ENCODE measurements at places on chromosomes 13 and 19.

DNA sequence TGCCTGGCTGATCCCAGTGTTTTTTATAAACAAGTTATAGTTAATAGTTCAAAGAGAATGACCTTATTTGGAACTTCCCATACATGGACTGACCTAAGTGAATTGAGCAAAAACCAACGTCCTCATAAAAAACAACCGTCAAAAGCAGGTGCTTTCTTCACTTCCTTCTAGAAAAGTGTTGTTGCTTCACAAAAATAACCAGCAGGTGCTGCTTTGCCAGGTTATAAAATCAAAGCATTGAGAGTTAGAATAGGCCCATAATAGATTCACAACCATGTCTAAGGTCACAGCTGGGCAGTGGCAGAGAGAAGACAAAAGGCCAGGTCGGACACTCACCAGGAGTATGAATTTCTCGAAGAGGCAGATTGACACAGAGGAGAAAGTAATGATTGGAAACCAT, 9.5 kb downstream of the RUBCNL start:
- no peak for DNase-seq

- DNase-seq, result no peak
Observed at GRCh38 chr19:993361-993830, 6.8 kb upstream of the GRIN3B start.

DNA sequence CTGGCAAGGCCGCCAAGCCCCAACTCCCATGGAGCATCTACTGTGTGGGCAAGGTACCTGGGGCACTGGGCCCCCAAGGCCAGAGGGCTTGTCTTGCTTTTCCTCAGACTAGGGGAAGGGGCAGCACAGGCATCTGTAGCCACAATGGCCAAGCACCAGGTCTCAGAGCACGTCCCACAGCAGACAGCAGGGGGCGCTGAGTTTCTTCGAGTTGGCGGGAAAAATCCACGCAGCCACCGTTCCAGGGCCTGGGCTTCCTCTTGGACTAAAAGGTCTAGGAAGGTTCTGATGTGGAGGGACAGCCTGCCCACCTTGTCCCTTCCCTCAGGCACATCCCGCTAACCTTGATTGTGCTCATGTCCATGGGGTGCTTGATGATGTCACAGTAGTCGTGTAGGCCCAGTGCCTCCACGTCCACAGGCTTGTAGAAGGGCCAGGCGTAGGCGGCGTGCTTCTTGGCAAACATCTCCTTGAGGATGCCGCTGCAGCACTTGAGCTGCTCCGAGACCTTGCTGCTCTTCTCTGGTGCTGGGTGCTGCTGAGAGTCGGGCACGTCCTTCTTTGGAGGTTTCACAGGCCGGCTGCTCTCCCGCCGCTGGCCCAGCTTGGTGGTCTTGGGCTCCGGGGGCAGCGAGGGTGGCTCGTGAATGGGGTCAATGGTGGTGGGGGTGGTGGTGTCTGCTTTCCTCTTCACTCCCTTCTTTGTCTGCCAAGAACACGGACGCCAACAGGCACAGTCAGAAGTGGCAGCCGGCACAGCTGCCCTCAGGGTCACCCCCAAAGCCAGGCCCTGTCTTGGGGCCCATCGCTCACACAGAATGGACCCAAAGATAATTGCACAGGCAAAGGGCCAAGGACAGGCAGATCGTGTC, 32.0 kb upstream of the EPHX3 start:
- DNase-seq, result peak; percentile 64

- no peak for DNase-seq
Observed at GRCh38 chr19:2451138-2451537, 5.6 kb downstream of the LMNB2 start.

- DNase-seq, result peak; percentile 36
Observed at GRCh38 chr13:24693862-24694471, 13.8 kb downstream of the ATP12A start.

GRCh38 chr13:110113284-110113764, 193.6 kb downstream of the COL4A1 start:
- DNase-seq, result no peak

GRCh38 chr13:31896427-31896826, 135.1 kb upstream of the FRY start:
- no peak for DNase-seq

GRCh38 chr13:112069061-112069844, 2.3 kb downstream of the SOX1 start:
- no peak for DNase-seq

- no peak for DNase-seq
Observed at GRCh38 chr13:57832187-57832586, 200.6 kb downstream of the PCDH17 start.

DNA sequence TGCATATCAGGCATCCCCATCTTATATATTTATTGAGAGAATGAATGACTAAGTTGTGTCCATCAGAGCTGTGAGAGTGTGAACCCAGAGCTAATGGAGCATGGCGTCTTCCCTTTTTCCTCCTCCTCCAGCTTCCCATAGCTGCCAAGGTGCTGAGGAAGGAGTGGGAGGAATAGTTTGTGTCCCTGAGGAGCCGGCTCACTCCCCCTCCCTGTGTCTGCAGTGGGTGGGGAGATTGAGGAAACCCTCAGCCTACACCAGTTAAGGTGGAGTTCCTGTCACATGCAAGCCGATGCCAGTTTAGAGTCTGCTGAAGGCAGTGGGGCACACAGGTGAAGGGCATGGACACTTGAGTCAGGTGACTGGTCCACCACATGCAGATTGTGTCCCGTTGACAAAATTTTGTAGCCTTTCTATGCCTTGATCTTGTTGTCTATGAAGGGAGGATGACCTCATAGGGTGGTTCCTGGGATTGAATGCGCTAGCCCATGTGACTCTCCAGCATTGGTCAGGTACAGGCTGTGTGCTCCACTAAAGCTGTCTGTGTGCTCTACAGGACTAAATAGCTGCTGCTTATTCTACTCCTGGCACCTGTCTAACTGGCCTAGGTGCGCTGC, 47.6 kb upstream of the GPI start:
- peak; percentile 27 for DNase-seq

DNA sequence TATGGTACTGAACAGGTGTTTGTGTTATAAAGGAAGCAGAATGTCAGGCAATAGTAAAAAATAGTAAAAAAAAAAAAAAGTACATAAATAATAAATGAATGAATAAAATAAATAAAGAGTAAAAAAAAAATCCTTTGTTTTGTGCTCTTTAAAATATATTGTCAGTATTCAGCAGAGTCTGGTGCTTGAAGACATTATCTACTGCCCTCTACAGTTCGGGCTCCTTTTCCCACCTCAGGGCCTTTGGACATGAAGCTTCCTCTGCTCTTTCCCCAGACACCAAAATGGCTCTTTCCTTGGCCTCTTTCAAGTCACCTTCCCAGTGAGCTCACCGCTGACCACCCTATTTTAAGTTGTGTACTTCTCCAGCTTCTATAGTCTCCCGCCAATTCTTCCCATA, 137.5 kb downstream of the TNFRSF19 start:
- DNase-seq, result no peak

DNA sequence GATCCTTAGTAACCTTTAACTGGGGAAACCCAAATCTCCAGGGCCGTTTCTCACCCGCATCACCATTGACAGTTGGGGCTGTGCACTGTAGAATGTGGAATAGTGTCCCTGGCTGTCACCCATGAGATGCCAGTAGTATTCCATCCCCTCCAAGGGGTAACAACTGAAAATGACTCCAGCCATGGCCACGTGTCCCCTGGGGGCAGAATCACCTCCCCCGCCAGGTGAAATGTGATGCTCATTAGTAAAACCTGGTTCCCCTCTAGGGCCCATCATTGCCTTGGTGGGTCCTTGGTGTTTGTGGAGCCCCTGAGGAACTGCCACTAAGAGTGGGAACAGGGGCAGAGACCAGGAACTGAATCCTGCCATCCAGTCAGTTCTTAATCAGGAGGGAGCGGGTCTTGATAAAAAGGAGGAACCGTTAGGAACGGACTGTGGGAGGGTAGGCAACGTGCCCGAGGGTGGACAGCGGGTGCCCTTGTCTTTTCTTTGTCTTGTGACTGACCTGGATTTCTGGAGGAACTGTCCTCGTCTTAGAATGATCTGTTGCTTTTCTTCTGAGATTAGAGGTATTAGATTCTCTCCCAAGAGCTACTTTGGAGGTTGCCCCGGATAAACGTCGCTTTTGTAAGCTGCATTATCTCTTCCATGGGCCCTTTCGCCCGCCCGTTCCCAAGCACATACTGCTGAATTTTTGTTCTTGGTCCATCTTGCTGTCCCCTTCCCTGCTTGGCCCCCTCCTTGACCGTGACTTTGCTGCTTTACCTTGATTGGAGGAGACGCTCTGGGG, 3.5 kb downstream of the MYO9B start:
- DNase-seq, result no peak

DNA sequence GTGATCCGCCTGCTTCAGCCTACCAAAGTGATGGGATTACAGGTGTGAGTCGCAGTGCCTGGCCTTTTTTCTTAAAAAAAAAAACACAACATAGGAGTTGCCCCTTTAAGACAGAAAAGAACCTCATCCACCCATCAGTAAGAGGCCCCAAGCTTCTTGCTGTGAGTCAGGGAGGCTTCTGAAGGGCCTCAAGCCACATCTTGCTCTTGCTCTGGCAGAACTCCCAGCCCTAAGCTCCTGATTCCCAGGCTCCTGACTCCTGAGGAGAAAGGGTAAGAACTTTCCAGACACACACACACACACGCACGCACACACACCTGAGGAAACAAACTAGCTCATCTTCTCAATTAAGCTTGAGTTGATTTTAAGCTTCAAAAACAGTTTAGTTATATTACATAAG, 6.9 kb downstream of the ETFB start:
- no peak for DNase-seq

- no peak for DNase-seq
Observed at GRCh38 chr13:40210865-40211585, 455.4 kb downstream of the FOXO1 start.

DNA sequence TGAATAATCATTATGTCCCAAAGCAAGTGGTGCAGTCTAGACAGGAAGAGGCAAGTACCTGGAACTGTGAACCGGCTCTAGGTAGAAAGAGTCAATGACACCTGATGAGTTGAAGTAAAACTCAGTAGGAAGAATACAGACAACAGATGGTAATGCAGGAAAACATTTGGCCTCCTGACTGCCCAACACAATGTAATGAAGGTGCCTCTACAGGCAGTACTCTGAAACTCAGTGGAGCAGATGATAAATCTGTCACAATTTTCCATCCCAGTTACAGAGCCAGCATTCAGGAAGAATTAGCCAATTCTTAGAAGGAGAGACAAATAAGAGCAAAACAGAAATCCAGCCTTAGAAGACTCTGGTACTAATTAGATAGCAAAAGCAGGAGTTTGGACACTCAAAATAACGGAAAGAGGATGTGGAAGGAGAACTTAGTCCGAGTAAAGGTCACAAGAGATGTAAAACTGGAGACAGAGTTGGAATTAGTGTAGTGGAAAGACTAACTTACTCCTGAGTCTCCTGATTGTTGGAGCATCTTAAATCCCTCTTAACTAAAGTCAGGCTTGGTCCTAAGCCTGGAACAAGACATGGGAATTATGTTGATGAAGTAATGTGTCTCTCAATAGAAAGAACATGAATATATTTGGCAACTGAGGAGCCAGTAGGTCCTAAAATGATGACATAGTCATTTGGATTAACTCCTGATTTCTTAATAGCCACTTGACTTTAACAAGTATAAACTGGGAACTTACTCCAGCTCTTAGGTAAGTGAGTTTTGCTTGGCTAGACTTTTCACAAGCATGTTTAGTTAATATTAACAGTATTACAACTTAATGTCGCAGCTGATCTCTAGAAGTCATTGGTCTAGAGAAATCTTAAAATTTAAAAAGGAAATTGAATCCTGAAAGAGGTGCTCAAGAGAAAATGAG, 457.3 kb upstream of the MIR17HG start:
- no peak for DNase-seq

DNA sequence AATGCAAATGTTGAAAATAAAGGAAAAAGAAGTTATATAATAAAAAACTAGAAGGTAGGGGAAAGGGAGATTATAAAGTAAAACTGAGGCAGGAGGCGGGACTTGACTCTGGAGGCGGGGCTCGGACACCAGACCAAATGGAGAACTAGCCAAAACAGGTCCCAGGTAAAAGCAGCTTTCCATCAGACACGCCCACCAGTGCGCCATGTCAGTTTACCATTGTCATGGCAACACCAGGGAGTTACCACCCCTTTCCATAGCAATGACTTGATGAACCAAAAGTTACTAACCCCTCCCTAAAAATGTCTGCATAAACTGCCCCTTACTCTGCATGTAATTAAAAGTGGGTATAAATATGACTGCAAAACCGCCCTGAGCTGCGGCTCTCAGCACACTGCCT, 70.9 kb downstream of the PEPD start:
- no peak for DNase-seq
